ENCODE measurements at places on chromosomes 3 and 15. TPM values are rescaled to one million over a fixed set of nuclear protein-coding genes. Genes with fewer than 3 reads are reported as not detected.

DNA sequence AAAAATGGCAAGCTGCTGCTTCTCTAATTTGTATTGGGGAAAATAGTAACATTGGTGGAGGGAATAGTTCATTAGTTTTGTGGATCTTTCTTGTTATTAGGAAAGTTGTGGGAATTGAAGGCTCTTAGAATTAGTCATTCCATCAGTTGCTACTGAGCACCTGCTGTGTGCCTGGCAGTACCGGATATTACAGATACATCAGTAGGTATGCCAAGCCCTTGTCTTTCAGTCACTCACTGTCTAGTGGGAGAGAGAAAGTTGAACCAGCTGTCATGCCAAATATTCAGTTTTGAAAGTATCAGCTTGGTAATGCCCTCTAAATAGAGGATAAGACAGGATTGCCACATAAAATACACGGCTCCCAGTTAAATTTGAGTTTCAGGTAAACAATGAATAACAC lies 32.5 kb downstream of the IGSF10 start:
- no peak for DNase-seq

DNA sequence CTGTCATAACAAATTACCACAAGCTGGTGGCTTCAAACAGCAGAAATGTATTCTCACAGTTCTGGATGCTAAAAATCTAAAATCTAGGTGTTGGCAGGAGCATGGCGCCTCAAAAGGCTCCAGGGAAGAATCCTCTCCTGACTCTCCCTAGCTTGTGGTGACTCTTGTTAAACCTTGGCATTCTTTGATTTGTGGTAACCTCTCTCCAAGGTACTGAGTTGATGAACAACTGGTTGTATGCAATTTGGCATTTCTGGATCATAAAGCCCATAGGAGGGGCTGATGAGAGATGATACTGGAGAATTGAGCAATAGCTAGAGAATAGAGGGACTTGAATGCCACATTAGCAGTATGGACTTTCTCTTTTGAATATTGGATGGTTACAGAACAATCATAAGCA lies 821.8 kb downstream of the TBL1XR1 start:
- DNase-seq: no peak

SV2B gene
- polyA plus RNA-seq: 0.04 TPM

CIP2A gene
- 2.3 TPM for polyA plus RNA-seq

CACNA2D3 gene
- 0.15 TPM for polyA plus RNA-seq

DNA sequence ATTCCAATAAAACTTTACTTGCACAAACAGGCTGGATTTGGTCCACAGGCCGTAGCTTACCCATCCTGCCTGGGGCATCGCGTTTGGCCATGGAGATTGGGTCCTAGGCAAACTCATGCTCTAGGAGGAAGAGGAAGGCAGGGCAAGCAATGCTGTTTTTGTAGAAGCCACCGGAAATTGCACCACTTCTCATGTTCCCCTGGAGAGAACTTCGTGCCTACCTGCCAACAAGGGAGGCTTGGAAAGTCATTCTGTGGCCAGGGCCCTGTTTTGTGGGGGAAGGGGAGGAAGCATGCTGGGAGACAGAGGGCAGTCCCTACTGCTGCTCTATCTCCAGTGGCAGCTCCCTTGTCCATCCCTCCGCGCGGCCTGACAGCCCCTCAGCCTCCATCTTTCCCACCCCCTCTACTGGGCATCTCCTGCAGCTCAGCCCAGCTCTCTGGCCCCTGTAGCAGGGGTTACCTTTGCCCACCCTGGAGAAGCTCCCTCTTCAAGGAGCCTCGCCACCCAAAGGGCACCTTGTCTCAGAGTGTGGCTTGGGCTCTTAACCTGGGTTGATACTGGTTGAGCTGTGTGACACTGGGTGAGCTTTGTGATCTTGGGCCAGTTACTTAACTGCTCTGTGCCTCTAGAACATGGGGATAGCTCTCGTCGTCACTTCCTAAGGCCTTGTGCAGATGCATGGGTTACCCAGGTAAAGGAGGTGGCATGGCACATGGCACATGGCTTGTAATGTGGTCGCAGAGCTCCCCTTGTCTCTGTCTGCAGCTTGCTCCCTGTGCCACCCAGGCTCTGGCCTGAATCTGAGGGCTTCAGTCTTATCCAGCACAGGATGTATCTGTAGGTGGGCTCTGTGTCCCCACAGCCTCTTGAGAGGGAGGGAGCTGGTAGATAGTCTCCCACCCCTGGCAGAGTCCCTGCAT lies 6.1 kb downstream of the ABTB1 start:
- DNase-seq: no peak

DNA sequence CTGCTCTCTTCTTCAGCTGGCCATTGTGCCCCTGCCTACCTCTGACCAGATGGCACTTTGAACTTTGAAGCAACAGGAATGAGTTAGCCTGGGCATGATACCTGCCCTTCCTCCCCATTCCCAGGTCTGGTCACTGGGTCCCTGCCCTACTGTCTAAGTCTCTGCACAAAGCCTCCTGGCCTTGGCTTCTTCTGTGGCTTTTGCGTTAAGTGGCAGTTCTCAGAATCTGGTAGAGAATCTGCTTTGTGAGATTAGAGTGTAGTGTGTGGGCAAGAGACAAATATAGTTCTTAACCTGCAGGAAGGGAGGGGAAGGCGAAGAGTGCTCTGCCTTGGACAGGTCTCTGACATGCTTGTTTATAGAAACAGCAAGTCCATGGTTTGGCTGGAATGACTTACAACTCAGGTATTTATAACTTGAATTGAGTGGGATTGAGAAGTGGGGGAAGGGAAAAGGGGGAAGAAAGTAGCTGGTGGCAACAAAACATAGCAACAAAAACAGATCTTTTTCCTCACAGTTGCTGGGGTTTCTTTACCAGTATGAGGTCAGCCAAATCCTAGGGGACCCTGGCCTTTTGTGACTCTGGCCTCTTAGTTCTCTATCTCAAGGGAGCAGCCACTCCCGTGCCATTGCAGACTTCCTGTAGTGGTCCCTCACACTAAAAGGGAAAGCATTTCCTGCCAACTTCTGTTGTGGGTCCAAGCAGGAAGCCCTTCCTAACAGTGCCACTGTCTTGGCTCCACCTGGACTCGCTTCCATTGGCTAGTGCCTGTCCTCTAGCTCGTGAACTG lies 16.7 kb downstream of the MAPKBP1 start:
- DNase-seq: no peak

DNA sequence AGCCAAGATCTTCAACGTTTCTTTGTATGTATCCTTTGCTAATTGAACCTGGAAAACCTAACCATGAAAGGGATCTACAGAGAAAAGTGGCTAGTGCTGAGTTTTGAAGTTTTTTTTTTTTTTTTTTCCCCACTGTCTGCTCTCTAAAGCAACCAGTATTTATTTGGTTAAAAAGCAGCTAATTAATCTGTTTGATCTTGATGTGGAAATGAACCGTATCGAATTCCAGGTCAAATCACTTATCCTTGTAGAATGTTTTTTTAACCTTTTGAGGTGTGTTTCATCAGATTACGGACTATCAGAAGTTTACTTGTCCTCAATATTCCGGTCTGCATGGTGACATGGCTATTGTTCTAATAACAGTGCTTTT lies 117.2 kb downstream of the FNDC3B start:
- DNase-seq: no peak

- DNase-seq: no peak
Observed at GRCh38 chr3:55823001-55823400, 335.9 kb upstream of the WNT5A start.

DNA sequence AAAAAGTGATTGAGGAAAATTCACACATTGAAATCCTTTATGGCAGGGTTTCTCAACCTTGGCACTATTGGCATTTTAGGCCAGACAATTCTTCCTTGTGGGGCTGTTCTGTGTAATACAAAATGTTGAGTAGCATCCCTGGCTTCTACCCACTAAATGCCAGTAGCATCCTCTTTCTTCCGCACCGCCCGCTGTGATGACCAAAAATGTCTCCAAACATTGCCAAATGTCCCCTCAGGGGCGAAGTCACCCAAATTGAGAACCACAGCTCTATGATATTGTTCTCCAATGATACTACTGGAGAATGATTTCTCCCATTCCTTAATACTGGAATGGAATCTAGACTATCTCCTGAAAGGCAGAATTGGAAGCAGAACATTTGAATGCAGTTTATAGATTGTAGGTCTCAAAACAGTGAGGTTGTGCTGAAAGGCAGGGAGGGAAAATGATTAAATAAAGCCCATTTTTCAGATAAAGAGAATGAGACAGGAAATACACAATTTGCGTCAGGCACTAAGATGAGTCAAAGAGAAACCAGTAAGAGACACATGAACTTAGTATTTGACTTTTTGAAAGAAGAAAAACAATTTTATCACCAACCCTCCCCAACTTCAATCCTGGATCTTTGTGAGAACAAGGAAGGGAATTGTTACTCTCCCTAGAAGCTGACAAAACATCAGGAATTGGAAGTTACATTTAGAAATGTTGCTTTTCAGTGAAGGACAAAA lies 101.6 kb upstream of the TNIK start:
- no peak for DNase-seq

DNA sequence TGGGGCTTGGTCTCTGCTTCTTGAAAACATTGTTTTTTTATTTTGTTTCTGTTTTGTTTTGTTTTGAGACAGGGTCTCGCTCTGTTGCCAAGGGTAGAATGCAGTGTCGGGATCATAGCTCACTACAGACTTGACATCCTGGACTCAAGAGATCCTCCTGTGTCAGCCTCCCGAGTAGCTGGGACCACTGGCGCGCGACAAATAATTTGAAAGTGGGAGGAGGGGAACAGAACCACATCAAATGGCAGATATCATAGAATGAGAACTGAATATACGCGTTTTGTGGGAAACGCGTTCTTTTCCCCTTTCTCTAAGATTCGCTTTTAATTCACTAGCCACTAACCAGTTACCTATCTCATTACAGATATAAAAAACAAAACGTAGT lies 641 bp upstream of the VPS13C start:
- no peak for DNase-seq

GRCh38 chr3:85605066-85605465 lies 646.3 kb downstream of the CADM2 start:
- DNase-seq: no peak

SPESP1 gene
- polyA plus RNA-seq: 3.8 TPM

DNA sequence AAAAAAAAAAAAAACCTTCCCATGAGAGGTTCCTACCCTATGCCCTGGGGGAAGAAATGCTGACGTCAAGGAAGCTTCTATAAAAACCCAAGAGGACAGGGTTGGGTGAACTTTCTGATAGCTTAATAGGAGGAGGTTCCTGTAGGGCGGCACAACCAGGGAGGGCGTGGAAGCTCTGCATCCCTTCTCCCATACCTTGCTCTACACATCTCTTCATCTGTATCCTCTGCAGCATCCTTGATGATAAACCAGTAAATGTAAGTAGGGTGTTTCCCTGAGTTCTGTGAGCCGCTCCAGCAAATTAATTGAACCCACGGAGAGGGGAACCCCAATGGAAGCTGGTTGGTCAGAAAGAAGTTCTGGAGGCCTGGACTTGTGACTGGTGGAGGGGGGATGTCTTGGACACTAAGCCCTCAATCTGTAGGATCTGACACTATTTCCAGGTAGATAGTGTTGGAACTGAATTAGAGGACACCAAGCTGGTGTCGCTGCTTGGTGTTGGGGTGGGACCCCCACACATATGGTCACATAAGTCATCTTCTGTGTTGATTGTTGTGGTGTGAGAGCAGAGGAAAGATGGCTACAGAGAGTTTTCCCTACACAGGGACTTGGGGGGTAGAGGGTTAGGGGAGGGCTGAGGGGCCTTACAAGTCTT lies 91.5 kb downstream of the ST6GAL1 start:
- DNase-seq: no peak

- no peak for DNase-seq
Observed at GRCh38 chr3:30614943-30615342, 8.5 kb downstream of the TGFBR2 start.

GRCh38 chr3:78737988-78738387 lies 1029.8 kb downstream of the ROBO1 start:
- no peak for DNase-seq

DNA sequence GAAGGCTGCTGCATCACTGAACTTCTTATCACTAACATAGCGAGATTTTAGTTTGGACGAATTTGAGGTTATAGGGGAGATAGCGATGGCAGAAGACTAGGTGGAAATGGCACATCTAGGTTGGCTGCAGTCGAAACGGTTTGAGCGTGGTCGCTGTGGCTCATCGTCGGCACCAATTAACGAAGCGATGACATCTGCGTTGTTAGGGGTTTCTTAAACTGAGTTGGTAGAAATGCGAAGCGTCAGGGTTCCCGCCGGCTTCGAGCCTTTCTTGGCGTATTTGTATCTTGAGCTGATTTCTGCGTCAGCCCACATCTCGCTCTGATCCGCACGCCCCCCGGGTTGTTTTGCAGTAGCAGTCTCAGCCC lies 319 bp downstream of the LNP1 start:
- no peak for DNase-seq

- no peak for DNase-seq
Observed at GRCh38 chr15:93152360-93152759, 63.3 kb upstream of the RGMA start.

DNA sequence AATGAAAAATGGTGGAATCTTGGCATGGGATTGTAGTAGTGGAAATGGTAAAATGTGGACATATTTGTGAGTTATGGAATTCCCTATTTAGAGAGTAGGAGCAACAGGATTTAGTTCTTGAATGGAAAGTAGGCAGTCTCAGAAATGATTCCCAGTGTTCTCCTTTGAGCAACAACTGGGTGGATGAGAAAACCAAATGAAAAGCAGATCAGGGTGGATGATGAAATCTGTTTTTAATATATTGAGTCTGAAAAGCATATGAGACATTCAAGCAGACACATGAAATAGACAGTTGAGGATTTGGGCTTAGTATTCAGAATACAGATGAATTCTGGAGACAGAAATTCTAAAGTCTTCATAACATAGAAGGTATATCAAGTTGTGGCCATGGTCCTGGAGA lies 451.3 kb downstream of the LPP start:
- DNase-seq: no peak

DNA sequence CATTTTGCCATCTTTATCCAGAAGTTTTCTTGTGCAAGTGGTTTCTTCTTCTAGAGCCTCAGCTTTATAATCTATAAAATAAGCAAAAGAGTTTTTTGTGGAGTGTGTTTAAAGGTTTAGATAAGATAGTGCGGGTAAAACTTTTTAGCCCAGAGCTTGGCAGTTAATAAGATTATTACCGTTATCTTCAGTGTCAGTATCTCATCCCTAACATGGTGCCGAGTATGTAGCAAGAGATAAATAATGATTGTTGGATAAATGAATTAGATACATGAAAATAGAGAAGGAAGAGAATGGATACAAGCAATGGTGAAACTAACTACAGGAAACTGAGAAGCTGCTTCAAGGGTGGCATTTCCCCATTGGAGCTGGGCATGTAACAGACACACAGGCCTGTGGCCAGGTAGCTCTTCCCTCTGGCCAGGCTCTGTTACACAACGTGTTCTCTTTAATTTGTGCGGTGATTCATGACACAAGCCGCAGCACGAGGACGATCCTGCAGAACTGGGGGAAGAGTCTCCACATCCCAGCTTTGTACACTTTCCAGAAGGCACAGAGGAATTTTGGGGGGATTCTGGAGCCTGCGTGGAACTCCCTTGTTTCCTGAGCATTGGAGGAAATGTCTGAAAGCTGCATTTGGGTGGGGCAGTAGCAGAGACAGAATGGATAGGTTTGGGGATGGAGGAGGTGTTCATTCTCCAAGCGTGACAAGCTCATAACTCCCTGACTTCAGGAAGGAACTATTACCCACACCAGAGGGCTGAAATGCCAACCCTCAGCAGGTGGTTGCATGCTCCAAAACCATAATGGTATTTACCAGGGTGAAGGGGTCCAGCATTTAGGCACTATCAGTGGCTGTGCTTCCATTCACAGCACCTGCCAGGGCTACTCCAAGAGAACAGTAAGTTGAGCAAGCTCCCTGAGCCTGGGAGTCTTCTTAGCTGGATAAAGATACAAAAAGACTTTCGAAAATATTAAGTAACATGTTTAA lies 14.2 kb upstream of the ST6GAL1 start:
- no peak for DNase-seq
